Fibroblast of skin of right biceps (primary cell): ENCODE measurements at places on chromosomes 16 and 17.

- no peak for DNase-seq
Measured at GRCh38 chr17:59376506-59376905, 45.1 kb downstream of the YPEL2 start.

DNA sequence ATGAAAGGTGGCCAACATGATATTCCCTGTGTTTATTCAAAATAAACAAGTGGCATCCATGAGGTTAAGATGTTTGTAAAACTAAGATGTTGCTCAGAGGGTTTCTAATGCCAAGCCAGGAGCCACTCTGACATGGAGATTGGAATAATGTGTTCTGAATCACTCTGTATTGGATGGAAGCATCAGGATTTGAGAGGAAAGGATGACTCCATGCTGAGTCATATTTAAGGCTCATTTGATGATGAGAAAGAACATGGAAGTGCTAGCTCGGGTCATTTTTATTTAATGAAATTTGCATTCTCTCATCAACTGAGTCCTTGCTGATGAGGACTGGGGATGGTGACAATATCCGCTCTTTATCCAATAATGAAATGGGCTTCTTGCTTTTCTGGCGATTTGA, 6.2 kb downstream of the VAT1L start:
- peak; percentile 86 for DNase-seq

DNA sequence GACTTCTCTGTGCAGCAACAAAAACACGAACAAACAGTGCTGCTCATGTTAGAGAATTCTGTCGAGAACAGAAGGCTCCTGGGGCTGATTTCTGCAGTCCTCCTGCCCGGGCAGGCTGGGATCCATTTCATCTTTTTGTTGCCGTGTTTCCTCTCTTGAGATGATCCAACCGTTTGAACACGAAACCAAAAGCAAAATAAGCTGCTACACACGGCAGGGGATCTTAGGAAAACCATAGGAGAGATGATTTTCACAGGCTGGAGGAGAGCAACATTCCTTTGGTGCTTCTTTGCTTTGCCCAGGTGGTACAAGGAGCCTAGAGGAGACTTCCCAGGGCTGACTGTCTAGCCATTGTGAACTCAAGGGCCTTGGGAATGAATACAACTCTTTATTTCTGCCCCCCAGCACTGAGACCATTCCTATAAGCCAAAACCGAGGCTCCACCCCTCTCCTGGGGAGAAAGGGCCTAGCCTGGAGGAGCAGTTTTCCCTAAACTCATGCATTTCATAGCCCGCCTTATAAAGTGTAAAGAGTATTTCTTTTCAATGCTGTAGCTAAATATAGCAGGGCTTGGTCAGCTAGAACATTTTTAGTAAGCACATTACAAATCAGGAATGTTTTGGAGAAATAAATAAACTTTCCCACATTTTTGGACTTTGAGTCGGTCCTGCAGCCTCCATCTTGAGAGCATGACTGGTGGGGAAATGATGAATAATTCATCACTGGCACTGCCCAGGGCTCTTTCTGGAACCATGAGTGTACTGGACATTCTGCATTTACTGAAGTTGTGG, 7.7 kb downstream of the FOXL1 start:
- peak; percentile 93 for DNase-seq

DNA sequence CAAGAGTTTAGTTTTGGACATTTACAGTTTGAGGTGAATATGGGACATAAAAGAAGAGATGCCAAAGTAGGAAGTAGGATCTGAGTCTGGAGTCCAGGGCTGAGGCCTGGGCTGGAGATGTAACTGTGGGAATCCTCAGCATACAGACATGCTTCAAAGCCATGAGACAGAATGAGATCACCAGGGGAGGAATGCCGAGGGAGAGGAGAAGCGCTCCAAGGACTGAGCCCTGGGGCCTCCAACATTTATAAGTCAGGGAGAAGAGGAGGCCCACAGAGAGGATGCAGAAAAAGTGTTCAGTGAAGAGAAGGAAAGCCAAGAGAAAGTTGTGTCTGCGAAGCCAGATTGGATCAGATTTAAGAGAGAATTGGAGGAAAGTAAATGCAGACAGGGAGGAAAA, 277.5 kb upstream of the MYOCD start:
- peak; percentile 85 for DNase-seq

- no peak for DNase-seq
Measured at GRCh38 chr17:76241204-76241538, 878 bp upstream of the RNF157 start.

- DNase-seq, result peak; percentile 85
Measured at GRCh38 chr16:66660422-66661209, 35.9 kb downstream of the CMTM4 start.

GRCh38 chr17:49557312-49558024, 18.2 kb upstream of the NXPH3 start:
- peak; percentile 25 for DNase-seq

GRCh38 chr16:87970186-87970585, 19.0 kb downstream of the BANP start:
- peak; percentile 68 for DNase-seq

GRCh38 chr17:34366010-34366409, 3.0 kb upstream of the CCL1 start:
- no peak for DNase-seq

GRCh38 chr17:53191878-53192277, 630.8 kb upstream of the KIF2B start:
- no peak for DNase-seq

DNA sequence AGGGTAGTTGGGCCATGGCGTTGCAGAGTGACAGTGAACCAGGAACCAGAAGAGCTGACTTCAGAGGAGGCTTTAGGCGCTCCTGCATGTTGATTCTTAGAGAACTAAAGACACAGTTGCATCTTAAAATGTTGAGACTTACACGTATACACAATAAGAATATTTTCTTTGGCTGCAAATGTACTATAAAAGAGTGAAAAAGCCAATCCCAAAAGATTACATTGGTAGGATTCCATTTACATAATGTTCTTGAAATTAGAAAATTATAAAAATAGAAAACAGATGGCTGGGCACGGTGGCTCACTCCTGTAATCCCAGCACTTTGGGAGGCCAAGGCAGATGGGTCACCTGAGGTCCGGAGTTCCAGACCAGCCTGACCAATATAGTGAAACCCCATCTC, 738.8 kb downstream of the WWOX start:
- DNase-seq, result no peak

DNA sequence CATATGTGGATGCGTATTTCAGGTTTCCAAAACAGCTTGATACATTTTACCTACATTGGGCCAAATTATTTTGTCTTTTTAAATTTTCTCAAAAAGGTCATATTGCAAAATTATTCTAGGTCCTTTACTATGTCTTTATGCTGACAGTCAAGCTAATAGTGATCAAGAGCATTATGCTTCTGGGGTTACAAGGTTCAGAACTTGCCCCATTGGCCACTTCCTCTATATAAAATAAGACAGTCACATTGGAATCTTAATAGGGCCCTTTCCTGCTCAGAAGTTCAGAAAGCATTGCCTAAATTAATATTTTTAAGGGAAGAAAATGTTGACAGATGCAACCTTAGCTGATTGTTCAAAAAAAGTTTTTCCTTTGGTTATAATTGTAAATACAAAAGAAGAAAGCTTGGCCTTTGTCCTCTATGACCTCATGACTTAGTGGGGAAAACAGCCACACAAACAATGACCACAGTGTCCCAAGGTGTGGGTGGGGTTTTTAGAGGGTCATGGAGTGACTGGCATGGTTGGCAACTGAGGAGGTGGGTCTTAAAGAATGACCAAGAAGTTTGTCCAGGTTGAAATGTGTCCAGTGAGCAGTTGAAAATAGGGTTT, 11.8 kb upstream of the RAB11FIP4 start:
- DNase-seq, result no peak
